Myocyte (in vitro differentiated cells): ENCODE measurements at places on chromosomes 2 and 18.

- peak; percentile 83 for DNase-seq
Observed at GRCh38 chr18:11859903-11860407, 8.7 kb downstream of the CHMP1B start.

DNA sequence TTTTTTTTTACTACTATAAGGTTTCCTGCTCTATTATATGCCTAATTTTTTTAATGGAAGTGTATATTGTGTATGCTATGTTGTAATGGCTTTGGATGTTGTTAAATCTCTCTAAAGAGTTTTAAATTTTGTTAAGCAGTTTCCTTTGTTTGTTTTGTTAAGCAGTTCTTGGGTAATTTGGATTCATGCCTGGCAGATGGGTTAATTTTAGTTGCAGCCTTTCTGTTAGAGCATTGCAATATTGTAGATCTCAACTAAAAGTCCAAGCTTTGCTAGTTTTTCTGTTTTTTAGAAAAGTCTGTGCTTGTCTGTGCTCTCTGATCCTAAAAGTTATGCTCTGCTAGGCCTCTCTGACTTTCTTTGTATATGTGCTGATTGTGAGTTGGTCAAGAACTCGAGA is 1229.0 kb upstream of the NRXN1 start:
- DNase-seq = peak; percentile 3

- no peak for DNase-seq
Observed at GRCh38 chr2:10149635-10150034, 27.1 kb downstream of the RRM2 start.

GRCh38 chr2:124915567-124915966 is 890.5 kb downstream of the CNTNAP5 start:
- DNase-seq = no peak
